ENCODE measurements at places on chromosomes 13 and 19.

DNA sequence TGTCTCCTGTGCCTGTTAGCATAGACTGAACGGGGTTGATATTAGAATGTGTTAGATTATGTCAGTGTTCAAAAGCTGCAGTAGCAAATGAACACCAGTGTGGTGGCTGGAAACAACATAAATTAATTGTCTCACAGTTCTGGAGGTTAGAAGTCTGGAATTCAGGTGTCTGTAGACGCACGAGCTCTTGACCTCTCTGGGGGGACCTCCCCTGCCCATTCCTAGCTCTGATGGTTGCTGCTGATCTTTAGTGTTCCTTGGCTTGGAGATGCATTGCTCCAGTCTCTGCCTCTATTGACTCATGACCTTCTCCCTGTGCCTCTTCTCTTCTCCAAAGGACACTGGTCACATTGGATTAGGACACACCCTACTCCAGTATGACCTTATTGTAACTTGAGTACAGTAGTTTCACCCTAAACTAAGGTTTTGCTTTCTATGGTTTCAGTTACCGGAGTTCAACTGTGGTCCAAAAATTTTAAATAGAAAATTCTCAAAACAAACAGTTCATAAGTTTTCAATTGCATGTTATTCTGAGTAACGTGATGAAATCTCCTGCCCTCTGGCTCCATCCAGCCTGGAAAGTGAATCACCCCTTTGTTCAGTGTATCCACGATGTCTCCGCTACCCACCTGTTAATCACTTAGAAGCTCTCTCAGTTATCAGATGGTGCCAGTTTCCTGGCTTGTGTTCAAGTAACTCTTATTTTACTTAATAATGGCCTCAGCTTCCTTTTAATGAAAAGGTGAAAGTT lies 273.2 kb downstream of the MYO16 start:
- no peak for DNase-seq

DNA sequence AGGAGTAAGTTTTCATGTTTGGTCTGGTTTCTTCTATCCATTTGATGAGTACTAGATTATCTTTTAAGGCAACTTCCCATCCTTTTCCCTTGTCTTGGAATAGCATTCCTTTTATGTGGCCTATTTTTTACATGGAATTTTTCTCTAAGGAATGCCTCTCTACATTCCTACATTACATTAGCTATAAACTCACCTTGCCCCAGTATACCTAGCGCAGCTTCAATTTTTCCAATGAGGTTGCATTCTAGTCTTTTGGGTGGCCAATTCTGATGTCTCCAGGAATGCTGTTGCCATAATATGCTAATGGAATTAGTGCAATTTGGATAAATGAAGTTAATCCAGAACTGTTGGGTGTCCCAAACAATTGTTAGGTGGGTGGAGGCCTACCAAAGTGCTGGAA lies 33.8 kb downstream of the KBTBD6 start:
- no peak for DNase-seq

- DNase-seq, result no peak
These were observed 24.6 kb upstream of the IRS2 start for GRCh38 chr13:109810761-109811510.

GRCh38 chr13:61084988-61085387 lies 330.7 kb downstream of the PCDH20 start:
- DNase-seq, result no peak

- DNase-seq, result no peak
These were observed 15.2 kb upstream of the N4BP2L1 start for GRCh38 chr13:32443111-32443510.

DNA sequence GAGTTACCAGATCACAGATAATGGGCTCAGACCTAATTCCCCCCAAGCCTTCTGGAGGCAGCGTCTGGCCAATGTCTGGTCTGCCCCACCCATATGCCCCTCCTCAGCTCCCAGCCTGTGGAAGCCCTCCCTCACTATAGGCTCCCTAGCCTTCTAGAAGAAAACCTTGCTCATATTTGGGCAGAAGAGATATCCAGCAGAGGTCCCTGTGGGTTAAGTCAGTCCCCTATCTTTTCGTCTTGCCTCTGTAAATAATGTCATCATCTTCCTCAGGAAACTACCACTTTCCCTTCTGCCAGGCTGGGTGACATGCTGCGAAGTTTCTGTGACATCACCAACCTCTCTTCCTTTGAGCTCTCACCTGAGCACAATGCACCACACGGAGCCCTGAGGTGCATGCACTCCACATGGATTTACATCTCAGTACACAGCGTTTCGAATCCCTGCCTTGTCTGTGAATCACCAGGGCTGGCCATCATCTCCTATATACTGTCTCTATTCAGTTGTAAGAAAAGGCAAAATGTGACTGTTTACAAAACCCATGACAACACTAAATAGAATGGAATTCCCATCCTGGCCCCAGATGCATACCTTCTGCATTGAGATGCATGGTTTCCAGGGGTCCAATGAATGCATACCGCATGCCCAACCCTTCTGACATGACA lies 112.8 kb downstream of the CRYL1 start:
- DNase-seq, result no peak

Data from stimulated activated CD8-positive, alpha-beta memory T cell treated with anti-CD3 and anti-CD28 coated beads, Interleukin-15, amount 100 ng/mL, for 4 hours (primary cell).